Hepatic stellate cell (primary cell): ENCODE measurements at places on chromosomes 6 and 20.

DNA sequence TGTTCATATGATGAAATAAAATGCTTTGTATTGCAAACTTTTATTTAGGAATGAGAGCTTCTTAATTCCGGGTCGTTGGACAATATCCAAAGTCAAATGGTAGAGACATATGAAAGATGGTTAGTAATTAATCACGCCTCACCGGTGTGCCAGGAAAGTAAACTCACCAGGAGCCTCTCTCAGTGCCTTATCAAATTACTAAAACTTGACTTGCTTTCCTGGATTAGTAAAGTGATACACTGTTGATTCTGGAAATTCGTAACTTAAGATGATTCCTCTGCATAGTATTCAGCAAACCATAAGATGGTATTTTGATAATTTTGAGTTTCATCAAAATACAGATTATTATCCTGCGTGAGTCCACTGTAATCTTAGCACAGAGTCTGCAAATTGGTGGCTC lies 115.2 kb downstream of the PAX1 start:
- DNase-seq: no peak

DNA sequence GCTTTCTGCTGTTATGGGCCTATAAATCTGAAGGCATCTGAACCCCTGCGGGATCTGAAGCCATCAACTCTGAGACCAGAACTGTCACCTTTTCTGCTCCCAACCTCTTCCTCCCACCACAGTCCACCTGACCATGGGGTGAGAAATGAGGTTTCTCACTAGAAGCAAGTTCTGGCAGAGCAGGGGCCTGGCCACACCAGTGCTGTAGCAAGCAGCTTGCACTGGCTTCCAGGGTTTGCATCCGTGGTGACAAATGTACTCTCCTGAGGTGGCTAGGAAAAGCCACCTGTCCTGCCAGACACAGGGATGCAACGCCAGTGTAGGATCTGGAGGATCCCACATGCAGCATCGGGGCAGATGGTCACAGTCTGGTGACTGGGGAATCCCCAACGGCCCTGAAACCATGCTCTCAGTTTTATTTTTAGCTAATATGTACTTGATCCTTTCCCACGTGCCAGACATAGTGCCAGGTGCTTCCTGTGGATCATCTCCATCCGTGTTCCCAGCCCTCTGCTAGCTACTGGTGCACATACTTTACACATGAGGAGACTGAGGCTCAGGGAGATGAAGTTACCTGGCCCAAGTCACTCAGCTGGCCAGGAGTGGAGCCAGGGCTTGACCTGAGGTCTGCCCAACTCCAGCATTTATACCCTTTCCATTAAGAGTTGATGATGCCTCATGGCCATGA lies 122.1 kb upstream of the SPACA1 start:
- DNase-seq: no peak

- DNase-seq: peak; percentile 46
Measured at GRCh38 chr20:31712564-31713311, 9.9 kb downstream of the BCL2L1 start.

DNA sequence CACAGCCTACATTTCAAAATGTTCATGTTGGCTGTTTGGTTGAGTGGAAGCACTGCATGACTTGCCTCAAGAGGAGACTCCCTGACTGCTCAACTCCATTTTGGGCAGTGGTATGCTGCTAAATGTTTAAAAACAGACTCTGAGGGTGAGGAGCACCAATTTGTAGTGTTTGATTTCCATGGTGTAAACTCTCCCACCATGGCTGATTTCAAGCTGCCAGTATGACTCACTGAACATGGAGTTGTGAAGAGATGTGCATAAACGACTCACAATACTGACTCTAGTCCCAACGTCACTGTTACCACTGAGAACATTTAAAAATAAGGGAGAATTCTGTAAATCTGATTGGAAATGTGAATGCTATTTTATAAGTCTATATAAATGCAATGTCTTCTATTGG lies 70.4 kb downstream of the BACH2 start:
- no peak for DNase-seq

GRCh38 chr6:4503700-4504099 lies 272.5 kb upstream of the CDYL start:
- no peak for DNase-seq

DNA sequence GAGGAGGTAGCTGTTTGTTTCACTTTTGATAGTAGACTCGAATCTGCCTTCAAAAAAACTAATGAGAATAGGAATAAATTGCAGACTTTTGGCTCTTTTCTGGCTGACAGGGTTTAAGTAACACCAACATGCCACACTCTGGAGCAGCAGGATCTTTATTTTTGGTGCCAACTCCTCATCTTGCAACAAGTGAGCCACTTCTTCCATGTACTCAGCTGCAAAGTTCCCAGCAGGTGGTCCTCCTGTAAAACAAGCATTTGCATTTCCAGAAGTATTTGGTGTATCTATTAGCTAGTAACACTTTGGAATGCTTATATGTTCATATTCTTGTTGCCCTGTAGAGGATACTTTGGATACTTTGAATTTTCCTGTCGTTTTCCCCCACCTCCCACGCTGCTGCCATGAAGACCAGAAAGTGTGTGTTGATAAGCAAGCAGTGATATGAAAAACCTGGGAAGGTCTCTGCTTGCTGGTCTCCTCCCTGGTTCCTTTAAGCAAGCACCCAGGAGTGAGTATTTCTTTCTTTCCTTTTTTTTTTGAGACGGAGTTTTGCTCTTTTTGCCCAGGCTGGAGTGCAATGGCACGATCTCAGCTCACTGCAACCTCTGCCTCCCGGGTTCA lies 1.0 kb downstream of the ARMH2 start:
- DNase-seq: no peak

- DNase-seq: peak; percentile 12
Measured at GRCh38 chr6:122184401-122184827, 215.0 kb upstream of the HSF2 start.

- DNase-seq: no peak
Measured at GRCh38 chr6:143093290-143093689, 32.6 kb downstream of the AIG1 start.

GRCh38 chr6:35478259-35478658 lies 10.1 kb downstream of the RPL10A start:
- no peak for DNase-seq

DNA sequence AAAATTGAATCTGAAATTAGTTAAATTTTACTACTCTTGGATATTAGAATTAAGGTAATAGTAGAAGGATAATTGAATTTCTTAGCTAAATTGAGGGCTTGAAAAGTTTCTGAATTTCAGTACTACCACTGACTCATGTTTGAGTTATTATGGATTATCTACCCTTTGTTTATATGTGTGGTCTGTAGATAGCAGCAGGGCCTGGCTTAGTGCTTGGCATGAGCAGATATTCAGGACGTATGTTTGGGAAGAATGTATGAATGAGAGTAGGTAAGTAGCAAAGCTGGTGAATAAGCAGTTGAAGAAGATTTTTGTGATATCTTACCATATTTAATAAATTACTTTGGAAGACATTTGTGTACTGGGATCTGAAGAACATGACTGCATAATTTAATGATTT lies 152.7 kb downstream of the MACROD2 start:
- no peak for DNase-seq

GRCh38 chr6:167779129-167779992 lies 47.4 kb upstream of the AFDN start:
- DNase-seq: no peak

- DNase-seq: no peak
Measured at GRCh38 chr20:56766528-56766927, 137.4 kb downstream of the TFAP2C start.

GRCh38 chr6:106508834-106509233 lies 120.5 kb downstream of the RTN4IP1 start:
- no peak for DNase-seq

GRCh38 chr20:4748847-4749246 lies 27.1 kb downstream of the PRND start:
- DNase-seq: no peak

DNA sequence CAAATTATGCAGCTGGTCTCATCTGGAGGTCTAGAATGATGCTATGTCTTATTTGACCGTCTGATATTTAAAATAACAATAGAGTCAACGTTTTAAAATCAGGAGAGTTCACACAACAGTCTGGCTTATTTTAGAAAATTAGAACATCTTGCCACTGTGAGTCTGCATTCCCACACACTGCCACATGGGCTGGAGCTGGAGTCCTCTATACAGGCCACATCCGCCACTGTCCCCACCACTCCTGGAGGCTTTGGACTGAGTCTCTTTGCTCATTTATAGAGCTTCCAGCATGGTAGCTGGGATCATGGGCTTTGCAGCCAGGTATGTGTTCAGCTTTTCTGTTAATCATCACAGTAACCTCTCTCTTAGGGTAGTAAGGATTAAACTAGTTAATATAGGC lies 68.8 kb upstream of the ZNFX1 start:
- DNase-seq: no peak

DNA sequence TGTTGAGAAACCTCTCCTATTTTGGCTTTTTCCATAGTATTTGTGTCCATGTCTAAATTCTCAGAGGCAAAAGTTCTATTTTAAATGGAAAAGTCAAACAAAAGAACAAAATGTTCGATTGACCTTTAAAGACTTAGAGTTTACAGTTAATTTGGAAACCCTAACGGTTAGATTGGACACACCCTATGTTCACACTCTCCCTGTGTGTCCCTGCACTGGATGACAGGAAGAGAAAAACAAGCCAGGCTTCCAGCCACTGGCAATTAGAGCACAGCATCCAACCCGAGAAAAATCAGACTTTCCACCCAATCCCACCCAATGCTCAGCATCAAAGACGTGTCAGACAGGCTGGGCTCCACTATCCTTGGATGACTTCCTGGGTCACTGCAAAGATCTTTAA lies 241.3 kb downstream of the TBXT start:
- DNase-seq: no peak

GRCh38 chr6:31777667-31778050 lies 531 bp upstream of the VWA7 start:
- DNase-seq: no peak

GRCh38 chr20:33882481-33882880 lies 71.3 kb downstream of the CHMP4B start:
- no peak for DNase-seq

- DNase-seq: peak; percentile 6
Measured at GRCh38 chr6:28167068-28167467, 25.4 kb downstream of the ZKSCAN8 start.

- DNase-seq: peak; percentile 48
Measured at GRCh38 chr6:79868098-79868722, 79.1 kb downstream of the ELOVL4 start.

DNA sequence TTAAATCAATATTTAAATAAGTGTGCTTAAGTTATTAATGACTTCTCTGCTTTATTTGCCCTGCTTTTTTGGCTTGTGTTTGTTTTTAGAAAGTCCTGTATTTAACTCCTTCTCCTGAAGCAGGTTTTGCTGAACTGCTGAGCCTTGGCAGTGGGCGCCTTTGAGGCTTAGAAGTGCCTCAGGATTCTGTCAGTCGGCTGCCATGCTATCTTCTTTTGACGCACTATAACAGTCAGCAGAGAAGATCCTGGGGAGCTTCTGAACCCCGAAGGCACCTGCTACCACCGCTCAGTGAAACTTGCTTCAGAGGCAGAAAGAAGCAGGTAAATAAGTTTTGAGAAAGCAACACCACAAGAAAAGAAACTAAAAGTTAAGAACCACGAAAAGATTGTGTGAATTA lies 22.4 kb downstream of the PCMT1 start:
- no peak for DNase-seq

GRCh38 chr6:83057705-83058321 lies 7.8 kb downstream of the UBE3D start:
- DNase-seq: peak; percentile 25

DNA sequence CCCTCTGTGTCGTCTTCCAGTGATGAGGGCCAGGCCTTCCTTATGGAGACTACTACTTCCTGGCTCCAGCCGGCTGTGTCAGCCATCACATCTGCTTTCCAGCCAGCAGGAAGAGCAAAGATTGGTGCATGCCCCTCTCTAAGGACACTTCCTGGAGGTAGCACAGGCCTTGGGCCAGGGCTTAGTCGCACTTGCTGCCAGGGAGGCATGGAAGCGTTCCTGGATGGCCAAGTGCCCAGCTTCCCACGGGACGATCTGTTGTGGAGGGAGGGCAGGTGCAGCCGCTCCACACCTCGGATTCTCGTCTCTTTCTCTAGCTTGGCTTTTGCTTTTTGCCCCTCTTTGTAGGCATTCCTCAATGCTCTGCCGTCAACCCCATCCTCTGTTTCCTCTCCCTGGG lies 11.9 kb downstream of the ERMARD start:
- DNase-seq: no peak
